ENCODE measurements at places on chromosomes 16 and 17. TPM values are rescaled to one million over a fixed set of nuclear protein-coding genes. Genes with fewer than 3 reads are reported as not detected.

DNA sequence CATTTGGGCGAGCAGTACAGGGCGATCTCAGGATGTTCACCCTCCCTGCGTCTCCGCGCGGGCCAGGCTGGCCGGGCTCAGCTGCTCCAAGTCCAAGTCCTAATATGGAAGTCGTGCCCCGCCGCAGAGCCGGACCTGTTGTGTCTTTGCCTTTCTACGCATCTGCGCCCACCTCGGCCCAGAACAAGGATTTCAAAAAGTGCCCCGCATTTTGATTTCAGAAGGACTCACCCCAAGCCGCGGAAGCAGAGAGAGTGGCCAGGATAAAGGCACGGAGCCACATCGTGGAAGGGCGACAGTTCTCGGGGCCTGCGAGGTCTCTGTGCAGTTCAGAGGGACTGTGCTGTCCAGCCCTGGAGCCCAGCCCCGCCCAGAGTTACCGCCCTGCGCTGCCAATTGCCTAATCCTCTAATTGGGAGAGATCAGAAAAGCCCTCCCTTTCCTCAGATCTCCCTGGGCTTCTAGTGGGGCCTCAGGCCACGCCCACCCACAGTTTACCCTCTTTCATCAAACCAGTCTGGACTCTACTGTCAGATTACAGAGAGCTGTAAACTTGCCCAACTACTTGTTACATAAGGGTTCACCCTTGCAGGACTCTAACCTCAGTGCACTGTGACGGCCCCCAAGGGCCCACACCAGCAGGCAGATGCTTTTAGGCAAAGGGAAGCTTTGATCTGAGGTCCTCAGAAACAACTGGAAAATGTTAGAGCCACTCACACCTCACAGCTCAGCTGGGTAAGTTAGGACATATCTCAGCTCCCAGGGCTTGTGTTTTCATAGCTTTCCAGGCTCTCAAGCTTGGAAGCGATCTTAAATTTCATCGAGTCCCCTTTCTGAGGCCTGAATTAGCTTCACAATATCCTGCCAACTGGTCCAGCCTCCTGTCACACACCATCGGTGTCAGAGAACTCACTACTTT, at the start of gene CES1:
TSS of gene CES1 (minus strand) at position 324 of the 919 bp plus-strand sequence. CDS start at position 283, 41 bp downstream.
- no peak within 1 kb of the TSS for H3K27ac ChIP-seq
- H3K36me3 ChIP-seq: no peaks in the 10 kb centered on the region
- no peaks in the 10 kb centered on the region for H3K27me3 ChIP-seq
- peaks cover 3% of the 10 kb centered on the region for H3K4me1 ChIP-seq
- DNase-seq: peak; percentile 95

The HOXB5 gene
- total RNA-seq: 2.9 TPM

The HEATR9 gene
- total RNA-seq: not detected

DNA sequence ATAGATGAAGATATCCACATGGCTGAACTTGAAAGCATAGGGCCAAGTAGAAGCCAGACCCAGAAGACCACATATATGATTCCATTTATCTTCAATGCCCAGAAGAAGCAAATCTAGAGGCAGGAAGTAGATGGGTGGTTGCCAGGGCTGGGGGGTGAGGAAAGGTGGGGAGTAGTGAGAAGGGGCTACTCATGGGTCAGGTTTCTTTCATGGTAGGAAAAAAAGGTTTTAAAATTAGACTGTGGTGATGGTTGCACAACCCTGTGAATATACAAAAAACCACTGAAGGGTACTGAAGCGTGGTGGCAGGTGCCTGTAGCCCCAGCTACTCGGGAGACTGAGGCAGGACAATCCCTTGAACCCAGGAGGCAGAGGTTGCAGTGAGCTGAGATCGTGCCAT, 5.4 kb downstream of the CD2BP2 start:
- DNase-seq: no peak
- no peak overlapping the region for H3K4me3 ChIP-seq
- H3K27ac ChIP-seq: no peak overlapping the region
- no peaks in the 10 kb centered on the region for H3K27me3 ChIP-seq
- H3K4me1 ChIP-seq: peaks cover 16% of the 10 kb centered on the region
- H3K36me3 ChIP-seq: no peaks in the 10 kb centered on the region

The DUXB gene
- total RNA-seq: not detected

DNA sequence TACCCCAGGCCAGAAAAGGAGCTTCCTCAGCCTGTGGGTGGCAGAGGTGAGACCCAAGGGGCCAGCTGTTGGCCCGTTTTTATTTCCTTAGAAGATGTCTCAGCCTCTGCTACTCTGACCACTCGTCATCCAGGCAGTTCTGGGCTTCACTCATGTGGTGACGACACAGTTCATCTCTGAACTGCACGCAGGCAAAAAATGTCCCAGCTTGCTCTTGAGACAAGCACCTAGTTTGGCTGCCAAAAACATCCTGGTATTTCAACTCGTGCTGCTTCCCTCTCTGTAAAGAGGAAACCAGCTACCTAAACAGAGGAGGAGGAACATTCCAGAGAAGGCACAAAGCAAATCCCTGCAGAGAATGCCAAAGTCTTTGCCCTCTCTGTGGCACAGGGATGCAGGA, 125.7 kb downstream of the XYLT1 start:
- H3K4me1 ChIP-seq: peaks cover 15% of the 10 kb centered on the region
- H3K36me3 ChIP-seq: no peaks in the 10 kb centered on the region
- DNase-seq: peak; percentile 73
- peak overlapping the region; percentile 39 for H3K27ac ChIP-seq
- no peak overlapping the region for H3K4me3 ChIP-seq
- H3K27me3 ChIP-seq: no peaks in the 10 kb centered on the region

DNA sequence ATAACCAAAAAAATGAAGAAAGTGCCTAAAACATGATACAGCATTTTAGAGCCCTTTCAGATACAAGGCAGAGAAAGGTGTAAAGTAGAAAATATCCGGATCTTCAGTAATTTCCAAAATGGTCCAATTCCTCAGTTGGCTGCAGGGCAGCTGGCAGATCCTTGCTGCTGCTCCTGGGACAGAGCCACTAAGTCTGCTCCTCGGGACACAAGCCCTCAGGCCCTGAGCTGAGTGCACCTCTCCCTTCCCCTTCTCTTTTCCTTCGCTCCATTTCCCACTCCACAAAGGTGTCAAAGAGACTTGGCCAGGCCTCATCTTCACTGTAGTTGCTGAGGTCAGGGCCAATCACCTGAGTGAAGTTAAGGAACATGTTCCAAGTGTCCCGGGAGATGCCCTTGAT, 40.5 kb downstream of the DCUN1D3 start:
- peaks cover 22% of the 10 kb centered on the region for H3K4me1 ChIP-seq
- H3K36me3 ChIP-seq: peaks cover 18% of the 10 kb centered on the region
- no peak for DNase-seq
- no peaks in the 10 kb centered on the region for H3K27me3 ChIP-seq

- peaks cover 4% of the 10 kb centered on the region for H3K36me3 ChIP-seq
- H3K27ac ChIP-seq: peak overlapping the region; percentile 89
- no peaks in the 10 kb centered on the region for H3K27me3 ChIP-seq
- peak; percentile 29 for DNase-seq
- H3K4me1 ChIP-seq: peaks cover 5% of the 10 kb centered on the region
- peak overlapping the region; percentile 82 for H3K4me3 ChIP-seq
These were observed 774 bp downstream of the ENGASE start for GRCh38 chr17:79075446-79075750.

- H3K27ac ChIP-seq: no peak overlapping the region
- H3K27me3 ChIP-seq: no peaks in the 10 kb centered on the region
- no peaks in the 10 kb centered on the region for H3K4me1 ChIP-seq
- no peaks in the 10 kb centered on the region for H3K36me3 ChIP-seq
These were observed 159.8 kb upstream of the SDK2 start for GRCh38 chr17:73803964-73804435.

The SDR42E1 gene
- 9.5 TPM for total RNA-seq

The CMTM2 gene
- total RNA-seq: 2.2 TPM

DNA sequence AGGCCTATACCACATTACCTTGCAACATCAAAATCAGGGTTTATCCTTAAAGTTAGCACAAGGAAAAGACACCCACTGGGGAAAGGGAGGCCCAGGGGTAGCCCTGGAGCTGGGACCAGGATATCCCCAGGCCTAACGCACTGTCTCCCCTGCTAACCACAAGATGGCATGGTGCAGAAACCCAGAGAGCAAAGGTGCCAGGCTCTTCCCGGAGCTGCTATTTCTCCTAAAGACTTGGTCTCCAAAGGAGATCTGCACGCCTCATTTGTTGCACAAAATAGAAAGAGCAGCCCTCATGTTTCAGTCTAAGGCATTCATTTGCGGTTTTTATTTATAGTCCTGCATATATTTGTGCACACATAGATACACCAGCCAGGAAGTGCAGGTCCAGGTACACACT, 408.6 kb downstream of the SOX9 start:
- H3K4me1 ChIP-seq: no peaks in the 10 kb centered on the region
- no peak overlapping the region for H3K27ac ChIP-seq
- no peak for DNase-seq
